ENCODE measurements at places on chromosomes 1 and 21. TPM values are rescaled to one million over a fixed set of nuclear protein-coding genes. Genes with fewer than 3 reads are reported as not detected.
A peak's percentile ranks its signal among the peaks of the same experiment; 100 is the strongest.

GRCh38 chr21:46549650-46550049 lies 55.2 kb downstream of the S100B start:
- DNase-seq: peak; percentile 57
- peaks cover 86% of the 10 kb centered on the region for H3K36me3 ChIP-seq
- H3K4me3 ChIP-seq: no peak overlapping the region
- no peaks in the 10 kb centered on the region for H3K27me3 ChIP-seq
- H3K4me1 ChIP-seq: no peaks in the 10 kb centered on the region

DNA sequence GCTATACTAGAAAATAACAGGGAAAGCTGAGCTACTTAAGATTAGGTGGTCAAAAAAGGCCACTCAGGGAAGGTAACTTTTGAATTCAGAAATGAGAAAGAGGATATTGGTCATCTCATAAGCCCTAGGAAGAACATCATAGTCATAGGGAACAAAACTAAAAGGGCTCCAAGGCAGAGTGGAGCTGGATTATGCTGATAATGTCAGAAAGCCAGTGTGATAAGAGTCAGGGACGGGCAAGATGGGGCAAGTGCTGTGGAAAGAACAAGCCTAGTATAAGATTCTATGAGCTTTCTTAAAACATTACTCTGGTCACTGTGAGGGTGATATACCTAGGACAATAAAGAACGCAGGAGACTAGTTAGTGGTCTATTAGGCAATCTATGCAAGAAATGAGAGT lies 106.6 kb downstream of the DUSP10 start:
- no peaks in the 10 kb centered on the region for H3K36me3 ChIP-seq
- H3K27me3 ChIP-seq: no peaks in the 10 kb centered on the region
- no peak for DNase-seq
- no peak overlapping the region for H3K4me3 ChIP-seq
- no peak overlapping the region for H3K27ac ChIP-seq

DNA sequence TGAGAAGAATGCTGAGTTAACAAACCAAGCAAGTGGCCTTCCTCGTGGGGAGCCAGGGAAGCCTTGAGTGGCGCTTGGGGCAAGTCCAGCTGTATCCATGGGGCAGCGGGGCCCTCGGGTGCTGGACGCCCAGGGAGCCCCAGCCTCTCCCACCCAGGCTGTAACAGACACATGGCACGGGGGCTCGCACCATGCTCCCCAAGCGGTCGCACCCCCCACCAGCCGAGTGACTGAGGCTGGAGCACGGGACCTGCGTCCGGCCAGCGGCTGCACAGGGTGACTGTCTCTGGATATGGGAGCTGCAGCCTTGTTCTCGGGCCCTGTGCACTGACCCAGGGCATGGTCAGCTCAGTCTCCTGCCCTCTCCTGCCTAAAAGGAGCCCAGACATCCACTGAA lies 53.9 kb upstream of the ACTRT2 start:
- no peak overlapping the region for H3K27ac ChIP-seq
- H3K4me3 ChIP-seq: no peak overlapping the region
- peak; percentile 47 for DNase-seq
- no peaks in the 10 kb centered on the region for H3K4me1 ChIP-seq
- no peaks in the 10 kb centered on the region for H3K36me3 ChIP-seq

GRCh38 chr1:110787328-110788071 lies 85.4 kb upstream of the CD53 start:
- H3K27me3 ChIP-seq: peaks cover 5% of the 10 kb centered on the region
- no peak for DNase-seq
- no peaks in the 10 kb centered on the region for H3K4me1 ChIP-seq

DNA sequence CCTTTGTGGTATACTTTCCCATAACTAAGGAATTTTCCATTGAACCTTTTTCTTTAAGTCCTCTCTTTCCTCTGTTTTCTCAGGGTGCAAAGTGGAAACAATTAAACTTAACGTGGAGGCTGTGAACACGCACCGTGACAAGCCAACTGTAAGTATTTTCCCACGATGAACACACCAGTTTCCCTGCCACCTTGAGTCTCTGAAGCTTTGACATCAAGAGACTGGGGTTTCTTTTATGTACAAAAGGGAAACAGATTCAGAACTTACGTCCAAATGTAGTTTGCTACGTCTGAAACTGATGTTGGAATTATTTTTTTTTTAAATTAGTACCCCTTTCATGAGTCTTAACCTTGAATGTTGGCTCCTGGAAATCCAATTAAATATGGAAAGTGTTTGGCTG lies 17.2 kb upstream of the C4BPB start:
- H3K4me3 ChIP-seq: no peak overlapping the region
- H3K27me3 ChIP-seq: no peaks in the 10 kb centered on the region
- DNase-seq: no peak
- H3K36me3 ChIP-seq: peaks cover 72% of the 10 kb centered on the region
- H3K27ac ChIP-seq: no peak overlapping the region

DNA sequence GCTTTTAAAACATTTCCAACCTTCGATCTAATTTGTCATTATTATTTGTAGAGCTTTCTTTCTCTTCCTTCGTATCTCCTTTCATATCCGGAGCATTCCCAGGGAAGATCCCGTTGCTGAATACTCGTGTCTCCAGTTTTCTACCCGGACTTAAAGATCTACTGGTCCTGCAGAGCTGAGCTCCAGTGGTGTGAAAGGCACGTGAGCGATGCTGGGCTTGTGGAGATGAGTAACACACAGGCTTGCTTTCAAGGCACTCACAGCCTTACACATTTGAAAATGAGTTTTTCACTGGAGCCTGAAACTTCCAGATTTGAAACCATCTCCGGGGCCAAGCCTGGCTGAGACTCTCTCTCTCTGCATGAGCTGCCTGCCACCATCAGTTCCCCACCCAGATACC lies 428.3 kb downstream of the KIF26B start:
- no peaks in the 10 kb centered on the region for H3K27me3 ChIP-seq
- no peaks in the 10 kb centered on the region for H3K36me3 ChIP-seq
- DNase-seq: peak; percentile 11
- no peaks in the 10 kb centered on the region for H3K4me1 ChIP-seq
- H3K27ac ChIP-seq: no peak overlapping the region

GRCh38 chr1:64624218-64624713 lies 120.6 kb upstream of the RAVER2 start:
- H3K4me1 ChIP-seq: peaks cover 10% of the 10 kb centered on the region
- H3K27me3 ChIP-seq: no peaks in the 10 kb centered on the region
- H3K36me3 ChIP-seq: no peaks in the 10 kb centered on the region
- no peak for DNase-seq
- H3K4me3 ChIP-seq: no peak overlapping the region

DNA sequence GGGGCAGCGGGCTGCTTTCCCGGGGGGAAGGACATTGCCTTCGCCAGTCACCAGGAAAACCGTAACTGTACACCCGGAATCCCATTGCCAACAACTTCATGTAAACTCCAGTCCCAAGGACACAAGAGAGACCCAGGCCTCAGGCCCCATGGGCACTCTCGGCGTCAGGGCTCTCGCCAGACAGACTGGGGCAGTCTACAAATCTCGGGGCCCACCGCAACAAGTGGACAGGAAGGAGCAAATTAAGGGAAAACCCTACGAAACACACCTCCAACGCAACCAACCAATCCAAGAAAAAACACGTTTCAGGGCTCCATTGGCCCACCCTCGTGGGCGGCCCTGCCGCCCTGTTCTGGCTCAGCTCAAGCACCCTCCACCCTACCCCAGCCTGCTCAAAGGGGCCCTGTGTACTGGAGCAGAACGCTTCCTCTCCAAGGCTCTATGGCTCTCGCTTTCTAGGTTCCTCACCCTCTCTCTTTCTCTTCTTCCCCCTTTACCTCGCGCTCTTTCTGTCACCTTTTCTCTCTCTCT lies 4.6 kb upstream of the ZNF678 start:
- peaks cover 4% of the 10 kb centered on the region for H3K4me1 ChIP-seq
- no peak overlapping the region for H3K27ac ChIP-seq
- H3K27me3 ChIP-seq: peaks cover 41% of the 10 kb centered on the region
- H3K36me3 ChIP-seq: no peaks in the 10 kb centered on the region
- H3K4me3 ChIP-seq: no peak overlapping the region
- no peak for DNase-seq

- H3K27me3 ChIP-seq: no peaks in the 10 kb centered on the region
- no peak overlapping the region for H3K4me3 ChIP-seq
- H3K4me1 ChIP-seq: peaks cover 23% of the 10 kb centered on the region
- no peak for DNase-seq
- no peak overlapping the region for H3K27ac ChIP-seq
Measured at GRCh38 chr1:89905395-89906058, 84.7 kb downstream of the LRRC8D start.

DNA sequence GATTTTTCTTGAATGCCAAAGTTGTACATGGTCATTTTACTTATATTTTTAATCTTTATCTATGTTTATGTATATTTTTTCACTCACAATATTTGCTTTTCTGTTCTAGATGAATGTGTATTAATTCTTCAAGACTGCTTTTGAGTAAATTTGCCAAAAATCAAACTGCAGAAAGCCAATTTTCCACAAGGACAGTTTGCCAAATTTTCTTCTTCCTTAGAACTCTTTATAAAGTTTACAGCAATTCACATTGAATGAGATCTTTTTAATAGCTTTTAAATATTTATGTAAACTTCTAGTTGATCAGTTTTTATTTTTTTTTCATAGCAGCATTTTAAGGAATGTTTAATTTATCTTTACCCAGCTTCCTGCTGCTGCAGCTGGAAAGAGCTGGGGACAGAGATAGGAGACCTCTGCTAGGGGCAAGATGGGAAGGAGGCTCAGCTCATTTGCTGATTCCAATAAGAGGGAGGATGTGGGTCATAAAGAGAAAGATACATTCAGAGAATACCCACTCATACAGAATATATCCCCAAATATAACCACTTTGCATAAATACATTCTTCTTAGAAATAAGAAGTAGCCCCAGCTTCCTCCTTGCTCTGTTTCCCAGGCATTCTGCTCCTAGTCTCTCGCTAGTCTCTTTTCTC lies 93.0 kb downstream of the ODF2L start:
- H3K4me3 ChIP-seq: no peak overlapping the region
- H3K27ac ChIP-seq: no peak overlapping the region
- no peaks in the 10 kb centered on the region for H3K27me3 ChIP-seq
- H3K36me3 ChIP-seq: no peaks in the 10 kb centered on the region
- no peak for DNase-seq

- no peak overlapping the region for H3K27ac ChIP-seq
- H3K4me3 ChIP-seq: no peak overlapping the region
- no peaks in the 10 kb centered on the region for H3K36me3 ChIP-seq
- H3K4me1 ChIP-seq: no peaks in the 10 kb centered on the region
- DNase-seq: no peak
Measured at GRCh38 chr1:193514397-193514796, 328.0 kb upstream of the B3GALT2 start.

DNA sequence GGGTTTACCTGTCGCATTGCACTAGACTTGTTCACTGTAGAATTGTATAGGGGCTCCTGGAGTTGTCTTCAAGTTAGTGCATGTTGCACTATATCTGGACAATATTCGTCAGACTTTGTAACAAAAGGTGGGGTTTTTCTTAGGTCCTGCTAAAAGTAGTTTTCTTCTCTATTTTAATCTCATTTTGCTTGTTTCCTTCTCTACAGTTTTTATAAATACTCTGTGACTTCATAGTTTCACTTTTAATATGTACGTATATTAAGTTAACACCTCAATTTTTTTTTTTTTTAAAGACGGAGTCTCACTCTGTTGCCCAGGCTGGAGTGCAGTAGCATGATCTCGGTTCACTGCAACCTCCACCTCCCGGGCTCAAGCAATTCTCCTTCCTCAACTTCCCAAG lies 26.5 kb upstream of the MRPS6 start:
- H3K27me3 ChIP-seq: no peaks in the 10 kb centered on the region
- DNase-seq: no peak
- no peaks in the 10 kb centered on the region for H3K36me3 ChIP-seq
- no peak overlapping the region for H3K4me3 ChIP-seq
- H3K4me1 ChIP-seq: no peaks in the 10 kb centered on the region

DNA sequence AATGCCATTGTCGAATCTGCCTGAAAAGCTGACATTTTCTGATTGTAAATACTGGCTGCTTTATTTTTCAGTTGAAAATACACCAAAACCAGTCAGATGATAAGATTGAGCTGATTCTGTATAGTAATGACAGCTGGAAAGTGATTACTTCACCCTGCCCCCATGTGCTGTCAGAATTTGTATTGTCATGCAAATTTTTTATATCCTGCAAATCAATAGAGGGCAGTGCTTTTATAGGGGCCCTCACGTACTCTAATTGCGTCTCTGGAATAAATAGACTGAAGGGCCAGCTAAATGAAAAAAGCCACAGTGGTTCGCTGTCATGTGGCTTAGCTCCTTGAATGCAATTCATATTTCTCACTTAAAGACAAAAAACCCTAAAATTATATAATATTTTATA lies 208.6 kb downstream of the LHX8 start:
- H3K4me1 ChIP-seq: no peaks in the 10 kb centered on the region
- H3K27ac ChIP-seq: no peak overlapping the region
- no peaks in the 10 kb centered on the region for H3K27me3 ChIP-seq
- no peak overlapping the region for H3K4me3 ChIP-seq
- no peaks in the 10 kb centered on the region for H3K36me3 ChIP-seq

- H3K27me3 ChIP-seq: peaks cover 75% of the 10 kb centered on the region
- H3K27ac ChIP-seq: peak overlapping the region; percentile 12
- no peak for DNase-seq
- peaks cover 25% of the 10 kb centered on the region for H3K4me1 ChIP-seq
- no peaks in the 10 kb centered on the region for H3K36me3 ChIP-seq
Measured at GRCh38 chr1:975896-976683, 5.8 kb downstream of the PERM1 start.

DNA sequence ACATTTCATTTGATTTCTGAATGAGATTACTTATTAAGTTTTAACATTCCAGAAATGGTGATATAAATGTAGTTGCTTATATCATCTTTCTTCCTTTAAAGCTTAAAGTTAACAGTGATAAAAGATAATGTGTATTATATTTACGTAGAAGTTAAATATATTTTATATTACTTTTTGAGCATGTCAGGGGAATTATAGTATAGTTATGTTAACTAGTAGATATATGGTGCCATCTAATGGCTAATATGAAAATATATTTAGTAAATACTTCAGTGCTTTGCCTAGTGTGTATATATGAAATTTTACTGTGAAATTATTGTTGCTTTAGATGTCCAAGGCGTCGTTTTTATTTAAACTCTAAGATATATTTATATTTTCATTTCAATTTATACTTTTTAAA lies 51.5 kb downstream of the SYT14 start:
- H3K4me3 ChIP-seq: no peak overlapping the region
- H3K27me3 ChIP-seq: peaks cover 11% of the 10 kb centered on the region
- H3K4me1 ChIP-seq: no peaks in the 10 kb centered on the region
- no peaks in the 10 kb centered on the region for H3K36me3 ChIP-seq
- H3K27ac ChIP-seq: no peak overlapping the region
- no peak for DNase-seq

SZRD1 gene
- 59.5 TPM for total RNA-seq

TSACC gene
- not detected for total RNA-seq

KISS1 gene
- total RNA-seq: not detected

CRYBG2 gene
- 47.8 TPM for total RNA-seq

ABCG1 gene
- 34.2 TPM for total RNA-seq

ADGRL4 gene
- 8.5 TPM for total RNA-seq

CNKSR1 gene
- 46.7 TPM for total RNA-seq

ETV3L gene
- total RNA-seq: not detected
